ENCODE measurements at places on chromosomes 2 and 18.

- no peak for DNase-seq
Measured at GRCh38 chr18:37361335-37362157, 204.1 kb downstream of the CELF4 start.

- DNase-seq, result no peak
Measured at GRCh38 chr18:61628085-61628484, 264.7 kb downstream of the RNF152 start.

DNA sequence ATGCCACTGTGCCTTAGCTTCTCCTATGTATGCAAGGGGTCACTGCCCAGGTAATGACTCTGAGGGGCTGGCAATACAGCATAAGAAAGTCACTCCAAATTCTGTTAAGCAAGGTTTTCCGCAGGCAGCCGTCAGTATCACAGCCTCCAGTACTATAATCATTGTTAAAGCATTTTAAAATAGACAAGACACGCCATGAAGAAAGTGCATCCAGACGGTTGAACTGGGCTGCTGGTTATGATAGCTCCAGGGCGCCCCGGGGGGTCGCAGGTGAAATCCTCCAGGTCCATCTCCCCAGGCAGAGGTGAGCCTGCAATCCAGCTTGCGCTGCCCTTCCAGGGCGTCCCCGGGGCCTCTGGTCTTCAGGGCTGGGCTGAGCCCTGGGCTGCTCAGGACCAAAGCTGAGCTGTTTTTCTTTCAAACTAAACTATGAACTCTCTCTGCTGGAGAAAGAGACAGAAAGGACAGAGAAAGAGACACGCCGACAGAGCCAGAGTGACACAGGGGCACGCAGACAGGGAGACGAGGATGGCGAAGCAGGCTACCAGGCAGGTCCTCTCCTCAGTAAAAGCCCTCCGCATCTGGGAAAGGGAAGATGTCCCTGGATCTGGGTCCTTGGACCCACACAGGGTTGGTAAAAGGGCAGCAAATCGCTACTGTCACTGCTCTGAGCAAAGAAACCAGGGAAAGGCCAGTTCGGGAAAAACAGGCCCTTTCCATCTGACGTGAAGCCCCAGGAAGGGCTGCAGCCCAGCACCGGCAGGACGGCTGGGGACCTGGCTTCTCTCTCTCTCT lies 2.1 kb upstream of the TWIST2 start:
- no peak for DNase-seq

DNA sequence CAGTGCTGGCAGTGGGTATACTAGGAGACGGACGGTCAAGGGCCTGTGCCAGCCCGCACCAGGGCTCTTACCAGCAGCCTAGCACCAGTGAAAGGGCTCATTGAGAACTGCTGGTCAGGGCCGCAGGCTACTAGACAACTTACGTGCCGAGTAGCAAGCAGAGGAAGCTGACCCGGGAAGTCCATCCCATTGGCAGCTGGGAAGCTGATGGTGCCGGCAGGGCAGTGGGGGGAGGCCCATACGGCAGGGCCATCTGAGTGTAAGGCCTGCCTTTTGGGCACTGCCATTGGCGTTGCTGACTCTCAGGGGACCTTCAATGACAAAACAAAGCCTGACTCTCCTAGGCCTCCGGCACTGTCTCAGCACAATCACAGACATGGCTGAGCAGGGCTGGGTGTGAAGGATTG lies 20.6 kb downstream of the EFR3B start:
- DNase-seq, result no peak

DNA sequence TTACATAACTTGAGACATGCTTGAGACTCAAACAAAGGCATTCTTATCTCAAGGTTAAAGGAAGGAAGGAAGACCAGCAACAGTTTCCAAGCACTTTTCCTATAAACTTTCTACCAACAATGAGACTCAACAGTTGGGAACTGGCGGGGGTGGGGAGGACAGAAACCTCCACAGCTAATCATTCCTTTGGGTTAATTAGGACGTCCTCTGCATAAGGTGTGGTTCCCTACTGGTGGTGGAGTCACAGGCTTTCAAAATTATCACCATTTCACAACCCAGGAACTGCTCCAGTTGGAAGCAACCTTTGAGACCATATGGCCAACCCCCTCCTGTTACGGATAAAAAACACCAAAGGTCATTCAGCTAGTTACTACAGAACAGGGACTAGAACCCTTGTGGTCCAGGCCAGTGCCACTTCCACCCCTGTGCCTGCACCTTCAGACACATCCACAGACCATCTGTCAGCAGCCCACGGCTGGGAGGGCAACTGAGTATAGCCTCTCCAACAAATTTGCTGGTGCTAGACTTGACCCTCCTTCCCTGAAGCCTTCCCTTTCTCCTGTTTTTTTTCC lies 30.1 kb upstream of the ATL2 start:
- DNase-seq, result no peak

GRCh38 chr2:36597532-36598377 lies at the start of gene FEZ2:
Gene FEZ2 (minus strand): TSS chr2:36598168. CDS start chr2:36598142, 26 bp downstream.
- peak; percentile 38 for DNase-seq

GRCh38 chr2:218086478-218086877 lies 17.4 kb downstream of the RUFY4 start:
- DNase-seq, result no peak

GRCh38 chr2:180983468-180984242 lies 3.2 kb downstream of the UBE2E3 start:
- peak; percentile 32 for DNase-seq

DNA sequence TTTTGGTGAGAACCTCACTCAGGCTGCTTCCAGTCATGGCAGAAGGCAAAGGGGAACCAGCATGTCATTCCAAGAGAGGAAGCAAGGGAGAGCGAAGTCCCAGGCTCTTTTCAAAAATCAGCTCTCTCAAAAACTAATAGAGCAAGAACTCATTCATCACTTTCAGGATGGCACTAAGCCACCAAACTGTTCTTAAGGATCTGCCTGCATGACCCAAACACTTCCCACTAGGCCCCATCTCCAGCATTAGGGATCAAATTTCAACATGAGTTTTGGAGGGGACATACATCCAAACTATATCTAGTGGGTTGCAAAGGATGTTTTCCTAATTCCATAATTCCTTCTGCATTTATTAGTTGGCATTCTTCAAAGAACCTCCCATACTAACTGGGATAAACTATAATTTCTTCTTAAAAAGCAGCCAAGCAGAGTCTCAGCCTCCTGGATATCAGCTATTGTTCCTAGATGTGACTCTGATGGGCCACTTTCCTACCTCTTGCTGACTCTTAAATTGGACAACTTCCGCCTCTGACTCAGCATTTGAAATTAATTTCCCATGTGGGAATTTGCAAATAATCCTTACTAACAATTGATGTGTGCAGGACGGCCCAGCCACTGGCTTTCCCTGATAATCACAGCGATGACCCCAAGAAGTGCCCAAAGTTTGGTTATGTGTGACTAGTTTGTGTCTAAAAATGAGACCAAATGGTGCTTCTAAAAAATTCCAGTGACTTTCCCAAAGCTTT lies 5.5 kb upstream of the REV1 start:
- no peak for DNase-seq

GRCh38 chr2:126774761-126775160 lies 118.8 kb downstream of the GYPC start:
- DNase-seq, result no peak

GRCh38 chr2:66569321-66569851 lies 134.5 kb downstream of the MEIS1 start:
- DNase-seq, result peak; percentile 82

- no peak for DNase-seq
Measured at GRCh38 chr2:9549420-9549819, 6.2 kb downstream of the ADAM17 start.

DNA sequence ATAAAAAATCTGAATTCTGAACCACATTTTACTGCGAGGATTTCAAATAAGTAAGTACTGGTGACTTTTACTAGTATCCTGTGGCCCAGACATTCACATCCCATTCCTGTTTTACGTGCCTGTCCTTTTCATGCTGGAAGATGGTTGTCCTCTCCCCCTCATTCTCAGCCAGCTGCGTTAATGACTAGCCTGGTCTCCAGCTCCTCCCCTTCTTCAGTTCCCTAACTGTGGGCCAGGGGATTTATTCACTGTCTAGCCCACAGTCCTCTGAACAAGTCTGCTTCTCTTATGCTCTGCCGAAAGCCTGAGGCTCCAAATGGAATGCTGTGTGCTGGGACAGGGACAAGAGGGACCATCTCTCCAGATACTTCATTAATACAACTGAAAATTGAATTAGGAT lies 373.9 kb downstream of the PTPRM start:
- no peak for DNase-seq

GRCh38 chr2:220134756-220135534 lies 507.5 kb downstream of the SLC4A3 start:
- DNase-seq, result no peak

GRCh38 chr2:213089438-213089837 lies 62.0 kb downstream of the IKZF2 start:
- no peak for DNase-seq

DNA sequence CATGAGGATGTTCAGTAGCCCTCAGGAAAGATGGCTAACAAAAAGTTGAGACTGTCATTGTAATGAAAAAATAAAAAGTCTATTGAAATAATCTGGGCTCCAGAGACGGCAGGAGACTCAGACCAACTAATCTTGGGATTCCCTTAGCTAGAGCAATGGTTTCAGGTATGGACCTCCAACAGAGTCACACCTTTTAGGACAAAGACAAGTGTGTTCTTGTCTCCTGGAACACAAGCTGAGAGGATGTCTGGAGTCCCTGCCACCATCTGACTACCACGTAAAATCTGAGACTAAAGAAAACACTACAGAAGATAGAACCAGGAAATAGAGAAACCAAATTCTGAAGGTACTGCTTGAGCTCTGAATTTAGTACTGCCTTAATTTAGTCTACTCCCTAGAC lies 103.3 kb upstream of the RBBP8 start:
- DNase-seq, result no peak

DNA sequence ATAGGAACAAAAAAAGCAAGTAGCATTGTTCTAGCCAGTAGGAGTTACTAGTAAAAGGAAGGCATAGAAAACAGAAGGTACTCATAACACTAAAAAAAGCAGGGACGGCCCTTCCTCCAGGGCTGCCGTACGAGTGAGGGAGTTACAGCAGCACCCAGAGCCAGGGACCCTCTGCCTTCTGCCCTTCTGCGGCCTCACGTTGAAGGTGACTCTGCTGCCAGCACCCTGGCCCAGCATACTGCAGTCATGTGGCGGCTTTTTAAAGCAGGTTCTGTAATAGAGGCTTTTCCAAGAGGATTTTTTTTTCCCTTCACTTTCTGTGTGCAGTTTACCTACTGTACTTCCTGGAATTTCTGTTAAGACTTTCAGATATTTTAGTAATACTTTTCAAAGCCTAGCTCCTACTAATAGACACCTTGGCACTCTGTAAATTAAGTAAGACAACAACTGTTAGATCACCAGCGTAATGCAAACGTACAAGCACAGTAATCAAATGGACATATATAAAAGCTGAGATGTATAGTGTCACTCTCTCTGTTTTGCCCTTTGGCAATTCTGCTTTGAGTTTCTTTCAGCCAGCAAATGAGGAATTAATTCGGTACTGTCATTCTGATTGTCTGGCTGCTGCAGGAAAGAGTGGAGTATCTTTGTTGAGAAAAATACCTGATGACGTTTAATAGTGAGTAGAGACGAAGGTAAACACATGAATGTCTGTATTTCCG lies 161.5 kb downstream of the PTGR3 start:
- DNase-seq, result no peak

DNA sequence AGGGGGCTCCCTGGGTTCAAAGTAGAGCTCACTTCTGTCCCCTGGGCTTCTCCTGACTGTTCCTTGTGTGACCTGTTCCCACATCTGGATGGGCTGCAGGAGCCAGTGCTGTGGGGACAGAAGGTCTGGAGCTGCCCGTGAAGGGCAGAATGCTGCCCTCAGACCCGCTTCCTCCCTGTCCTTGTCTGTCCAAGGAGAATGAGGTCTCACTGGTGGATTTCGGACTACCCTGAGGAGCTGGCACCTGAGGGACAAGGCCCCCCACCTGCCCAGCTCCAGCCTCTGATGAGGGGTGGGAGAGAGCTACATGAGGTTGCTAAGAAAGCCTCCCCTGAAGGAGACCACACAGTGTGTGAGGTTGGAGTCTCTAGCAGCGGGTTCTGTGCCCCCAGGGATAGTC lies 15.5 kb downstream of the EMX1 start:
- DNase-seq, result no peak

- DNase-seq, result no peak
Measured at GRCh38 chr2:150387586-150388288, 99.7 kb downstream of the RND3 start.

DNA sequence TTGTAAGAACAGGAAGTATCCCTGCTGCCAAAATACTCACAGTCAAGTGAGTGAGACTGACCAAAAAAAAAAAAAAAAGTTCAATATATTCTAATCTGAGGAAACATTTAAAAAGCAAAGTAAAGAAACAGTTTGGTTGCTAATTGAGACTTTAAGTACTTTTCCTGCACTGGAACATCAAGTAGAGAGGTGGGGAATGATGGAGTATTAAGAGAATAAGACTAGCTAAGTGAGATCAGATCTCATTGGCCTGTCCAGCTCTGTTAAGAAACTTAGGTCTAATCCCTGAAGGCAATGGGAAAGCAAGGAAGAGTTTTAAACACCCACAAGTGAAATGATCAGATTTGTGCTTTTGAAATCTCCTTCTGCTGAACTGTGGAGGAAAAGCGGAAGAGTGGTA lies 27.8 kb upstream of the MAP4K3 start:
- no peak for DNase-seq

DNA sequence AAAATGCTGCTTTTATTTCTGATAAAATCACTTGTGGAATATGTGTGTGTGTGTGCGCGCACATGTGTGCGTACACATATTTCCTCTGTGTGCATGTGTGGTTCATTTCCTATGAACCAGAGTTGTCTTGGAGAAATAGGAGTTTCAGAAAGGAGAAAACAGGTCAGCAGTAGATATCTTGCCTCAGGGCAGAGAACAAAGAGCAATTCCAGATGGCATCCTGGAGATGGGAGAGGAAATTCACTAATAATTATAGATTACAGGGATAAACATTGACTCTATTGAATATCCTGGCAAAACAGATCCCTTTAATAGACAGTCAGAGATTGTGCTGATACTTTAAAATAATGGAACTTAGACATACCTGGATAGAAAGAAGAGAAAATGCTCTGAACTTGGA lies 298.0 kb downstream of the TRIB2 start:
- DNase-seq, result no peak

- DNase-seq, result no peak
Measured at GRCh38 chr2:133760376-133760775, 192.1 kb upstream of the NCKAP5 start.

- DNase-seq, result no peak
Measured at GRCh38 chr2:118525346-118525745, 322.1 kb downstream of the EN1 start.

- no peak for DNase-seq
Measured at GRCh38 chr2:123915380-123915779, 109.7 kb upstream of the CNTNAP5 start.

All from NCI-H1436 (cell line).